Immature natural killer cell (primary cell): ENCODE measurements at places on chromosomes 1 and 21.

DNA sequence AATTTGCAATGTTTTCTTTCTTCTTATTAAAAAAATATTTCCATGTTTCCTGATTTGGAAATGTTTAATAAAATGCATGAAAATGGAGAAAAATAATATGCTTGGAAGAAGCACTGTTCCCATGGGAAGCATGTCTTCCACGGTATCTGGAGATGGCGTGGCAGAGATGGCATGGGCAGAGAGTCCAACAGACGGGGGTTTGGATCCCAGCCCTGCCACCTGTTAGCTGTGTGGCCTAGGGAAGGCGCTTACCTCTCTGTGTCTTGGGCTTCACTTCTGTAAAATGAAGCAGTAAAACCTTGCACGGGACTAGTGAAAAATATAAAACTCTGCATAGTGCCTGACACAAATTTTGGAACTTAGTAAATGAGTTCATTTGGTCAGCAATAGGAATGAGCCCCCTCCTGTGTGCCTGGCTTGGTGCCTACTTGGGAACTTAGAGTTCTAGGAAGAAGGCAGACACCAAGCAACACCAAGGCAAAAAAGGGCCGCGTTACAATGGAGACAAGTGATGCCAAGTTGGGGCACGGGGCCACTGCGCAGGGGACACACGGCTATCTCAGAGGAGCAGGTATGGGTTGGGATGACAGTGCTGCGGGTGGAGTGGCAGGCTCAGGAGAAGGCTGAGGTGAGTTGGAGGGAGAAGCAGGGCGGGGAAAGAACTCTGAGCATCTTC lies 124.2 kb downstream of the KCNN3 start:
- no peak for DNase-seq

DNA sequence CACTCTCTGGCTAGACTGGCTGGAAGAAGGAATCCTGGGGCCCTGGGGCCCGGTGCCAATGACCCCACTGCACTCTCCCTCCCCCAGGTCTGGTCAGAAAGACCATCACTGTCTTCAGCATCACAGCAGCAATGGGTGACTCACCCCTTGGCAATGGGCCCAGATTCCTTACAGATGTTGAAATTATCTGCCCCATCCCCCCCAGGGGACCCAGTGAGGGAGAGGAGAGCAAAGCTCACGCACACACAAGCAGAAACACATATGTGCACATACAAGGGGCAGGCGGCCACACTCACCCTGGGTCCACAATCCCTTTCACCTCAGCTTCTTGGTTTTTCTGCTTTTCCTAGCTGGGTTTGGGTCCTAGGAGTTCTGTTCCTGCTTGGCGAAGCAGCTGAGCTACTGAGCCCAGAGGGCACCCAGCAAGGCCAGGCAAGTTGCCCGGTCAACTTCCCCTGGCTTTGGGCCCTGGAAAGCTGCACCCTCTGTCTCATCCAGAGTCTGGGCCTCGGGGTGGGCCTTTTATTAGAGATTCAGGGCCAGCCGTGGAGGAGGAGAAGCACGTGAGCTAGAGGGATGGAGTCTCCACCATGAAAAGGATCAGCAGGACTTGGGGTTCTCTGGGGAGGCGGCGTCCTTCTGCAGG lies 2.6 kb downstream of the COL16A1 start:
- DNase-seq: no peak

DNA sequence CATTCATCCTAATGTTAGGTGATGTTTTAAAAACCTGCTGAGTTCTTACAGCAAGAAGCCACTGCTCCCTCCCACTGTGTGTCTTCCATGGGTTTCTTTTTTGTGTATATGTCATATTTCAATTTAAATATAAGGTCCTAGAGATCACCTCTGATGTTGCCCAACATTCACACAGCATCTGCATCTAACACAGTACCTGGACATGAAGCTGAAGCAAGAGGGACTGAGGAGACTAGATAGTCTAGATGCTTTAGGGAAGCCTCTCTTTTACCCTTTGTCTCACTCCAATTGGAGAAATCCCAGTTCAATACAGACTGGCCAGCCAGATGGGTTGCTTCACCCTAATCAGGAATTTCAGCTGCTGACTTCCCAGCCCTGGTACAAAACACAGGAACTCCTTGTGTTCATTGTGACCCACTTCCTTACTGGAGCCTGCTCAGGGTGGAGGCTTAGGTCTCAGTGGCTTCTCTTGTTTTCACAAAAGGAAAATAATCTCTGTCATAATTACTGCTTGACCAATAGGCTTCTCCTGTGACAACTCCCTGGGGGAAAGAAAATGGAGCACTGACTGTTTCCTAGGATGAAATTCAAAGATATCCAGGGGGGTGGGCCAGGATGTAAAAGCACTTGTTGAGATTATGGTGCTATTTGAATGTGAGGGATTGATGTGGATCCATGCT lies 17.3 kb downstream of the BTG2 start:
- no peak for DNase-seq

DNA sequence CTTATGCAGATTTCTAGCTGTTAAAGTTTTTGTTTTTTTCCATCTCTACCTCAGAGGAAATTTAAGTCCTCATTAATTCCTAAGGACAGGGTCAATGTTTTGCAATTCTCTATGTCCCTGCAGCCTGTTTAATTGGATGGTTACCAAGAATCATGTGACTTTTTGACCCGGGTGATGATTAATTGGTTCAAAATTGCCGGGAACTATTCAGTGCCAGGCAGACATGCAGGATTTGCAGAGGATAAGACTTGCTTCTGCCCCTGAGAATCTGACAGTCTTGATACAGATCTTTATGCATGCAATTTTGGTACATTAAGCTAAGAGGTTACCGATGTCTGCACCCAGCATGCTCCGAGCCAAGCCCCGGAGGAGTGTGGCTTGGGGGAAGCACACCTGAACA lies 87.9 kb downstream of the PLPP3 start:
- no peak for DNase-seq

DNA sequence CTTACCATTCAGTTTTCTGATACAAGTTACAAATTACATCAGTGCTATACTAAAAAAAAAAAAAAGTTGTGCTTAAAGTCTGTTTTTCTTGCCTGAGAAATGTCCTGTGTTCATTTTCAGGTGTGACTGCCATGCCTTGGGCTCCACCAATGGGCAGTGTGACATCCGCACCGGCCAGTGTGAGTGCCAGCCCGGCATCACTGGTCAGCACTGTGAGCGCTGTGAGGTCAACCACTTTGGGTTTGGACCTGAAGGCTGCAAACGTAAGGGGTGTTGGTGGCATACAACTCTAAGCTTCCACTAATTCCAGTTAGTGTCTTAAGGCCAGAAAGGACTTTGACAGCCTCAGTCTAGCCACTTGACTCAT lies 60.1 kb upstream of the LAMC2 start:
- DNase-seq: no peak

- DNase-seq: no peak
These were observed 108.4 kb upstream of the DMRTA2 start for GRCh38 chr1:50531601-50532000.

DNA sequence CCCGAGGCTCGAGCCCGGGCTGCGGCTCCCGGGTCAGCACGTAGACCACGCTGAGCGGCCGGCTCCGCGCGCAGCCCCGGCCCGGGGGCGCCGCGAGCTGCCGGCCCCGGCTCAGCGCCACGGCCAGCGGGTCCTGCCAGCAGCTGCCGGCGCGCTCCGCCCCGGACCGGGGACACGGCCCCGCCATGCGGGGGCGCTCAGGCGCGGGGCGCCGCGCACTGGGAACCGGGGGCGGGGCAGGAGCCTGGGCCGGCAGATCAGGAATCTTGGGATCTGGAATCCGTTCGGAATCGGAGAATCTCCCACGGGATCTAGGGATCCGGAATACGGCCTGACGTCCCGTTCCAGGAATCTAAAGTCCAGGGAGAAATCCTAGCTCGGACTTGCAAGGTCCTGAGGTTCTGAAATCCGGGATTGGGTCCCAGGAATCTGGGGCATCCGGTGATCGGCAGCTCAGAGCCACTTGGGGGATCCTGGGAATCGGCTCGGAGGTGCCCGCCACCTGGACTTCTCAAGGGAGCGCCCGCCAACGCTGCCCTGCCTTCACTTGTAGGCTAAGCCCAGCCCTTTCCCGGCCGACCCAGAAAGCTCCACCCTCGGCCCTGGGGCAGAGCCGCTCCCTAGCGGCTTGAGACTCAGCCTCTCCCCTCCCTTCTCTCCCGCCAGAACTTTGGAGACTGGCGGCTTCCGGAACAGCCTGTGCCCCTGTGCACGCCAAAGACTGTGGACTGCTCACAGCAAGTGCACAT lies at the start of gene MAP3K6:
Gene MAP3K6 (minus strand): TSS at position 551 of the 749 bp plus-strand sequence. CDS start 364 bp downstream, at position 187.
- peak; percentile 39 for DNase-seq

- DNase-seq: no peak
These were observed 58.7 kb downstream of the KIF14 start for GRCh38 chr1:200561856-200562214.

GRCh38 chr1:160219062-160219929 lies 14.1 kb downstream of the PEA15 start:
- no peak for DNase-seq

DNA sequence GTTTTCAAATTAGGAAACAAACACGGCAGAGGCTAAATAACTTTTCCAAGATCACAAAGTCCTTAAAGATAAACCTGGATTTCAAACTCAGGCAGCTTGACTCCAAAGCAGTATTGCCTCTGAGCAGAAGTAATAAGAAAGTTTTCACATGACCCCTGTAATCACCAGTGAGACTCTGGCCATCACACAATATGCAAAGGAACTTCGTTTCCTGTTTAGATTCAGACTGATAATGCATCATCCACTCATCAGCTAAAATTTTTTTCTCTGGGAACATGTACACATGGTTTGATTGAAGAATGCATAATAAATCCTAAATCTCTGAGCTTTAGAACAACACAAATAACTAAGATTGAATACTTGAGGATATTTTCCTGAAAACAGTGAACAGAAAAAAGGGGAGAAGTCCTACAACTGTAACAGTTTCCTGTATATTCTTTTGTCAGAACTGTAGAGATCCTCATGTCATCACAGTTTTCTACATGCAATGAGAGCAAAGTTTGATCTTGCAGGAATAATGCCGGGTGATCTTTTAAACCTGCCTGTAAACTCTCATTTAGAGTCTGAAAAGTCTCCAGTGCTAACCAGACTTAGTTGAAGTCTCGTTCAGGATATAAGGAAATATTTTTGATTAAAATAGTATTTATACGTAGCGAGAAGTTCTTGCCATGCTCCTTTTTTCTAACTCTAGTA lies 225.3 kb downstream of the SPATA17 start:
- DNase-seq: no peak

GRCh38 chr1:177048314-177049069 lies 116.0 kb downstream of the ASTN1 start:
- DNase-seq: no peak

GRCh38 chr1:160086456-160086892 lies 5.1 kb downstream of the KCNJ9 start:
- no peak for DNase-seq

GRCh38 chr1:180096584-180097325 lies 57.9 kb upstream of the QSOX1 start:
- no peak for DNase-seq

- no peak for DNase-seq
These were observed 24.6 kb downstream of the SLC27A3 start for GRCh38 chr1:153799566-153800465.

DNA sequence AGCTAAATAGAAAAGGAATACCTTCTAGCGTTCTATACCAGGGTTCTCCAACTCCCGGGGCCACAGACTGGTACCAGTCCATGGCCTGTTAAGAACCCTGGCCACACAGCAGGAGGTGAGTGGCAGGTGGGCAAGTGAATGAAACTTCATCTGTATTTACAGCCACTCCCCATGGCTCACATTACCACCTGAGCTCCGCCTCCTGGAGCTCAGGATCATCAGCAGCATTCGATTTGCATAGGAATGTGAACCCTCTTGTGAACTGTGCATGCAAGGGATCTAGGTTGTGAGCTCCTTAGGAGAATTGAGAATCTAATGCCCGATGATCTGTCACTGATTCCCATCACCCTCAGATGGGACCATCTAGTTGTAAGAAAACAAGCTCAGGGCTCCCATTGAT lies 107.3 kb downstream of the KAZN start:
- no peak for DNase-seq

GRCh38 chr1:93592551-93592949 lies 89.1 kb downstream of the BCAR3 start:
- DNase-seq: no peak

DNA sequence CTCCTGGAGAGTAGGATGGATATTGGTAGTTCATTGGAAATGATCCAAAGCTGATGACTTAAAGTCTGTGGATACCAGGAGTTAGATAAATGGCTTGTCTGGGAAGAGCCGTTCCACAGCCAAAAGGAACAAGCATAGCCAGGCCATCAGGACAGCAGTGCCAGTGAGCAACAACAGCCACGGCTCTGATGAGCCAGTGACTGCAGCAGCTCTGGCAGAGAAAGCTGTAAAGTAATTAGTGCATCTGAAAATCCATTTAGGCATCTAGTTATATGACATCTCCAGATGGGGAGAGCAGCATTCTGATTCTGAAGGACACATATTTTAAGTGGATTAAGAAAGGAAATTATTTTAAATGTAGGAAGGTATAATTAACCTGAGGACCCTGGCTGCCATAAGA lies 256.2 kb upstream of the PLXNA2 start:
- no peak for DNase-seq

- peak; percentile 39 for DNase-seq
These were observed at the start of gene GPR161 for GRCh38 chr1:168136709-168137514. Gene GPR161, minus strand, starts transcription at chr1:168136930. Its CDS starts 32,080 bp downstream, at chr1:168104850.

- DNase-seq: no peak
These were observed 51.8 kb downstream of the POU2F1 start for GRCh38 chr1:167272369-167272957.

DNA sequence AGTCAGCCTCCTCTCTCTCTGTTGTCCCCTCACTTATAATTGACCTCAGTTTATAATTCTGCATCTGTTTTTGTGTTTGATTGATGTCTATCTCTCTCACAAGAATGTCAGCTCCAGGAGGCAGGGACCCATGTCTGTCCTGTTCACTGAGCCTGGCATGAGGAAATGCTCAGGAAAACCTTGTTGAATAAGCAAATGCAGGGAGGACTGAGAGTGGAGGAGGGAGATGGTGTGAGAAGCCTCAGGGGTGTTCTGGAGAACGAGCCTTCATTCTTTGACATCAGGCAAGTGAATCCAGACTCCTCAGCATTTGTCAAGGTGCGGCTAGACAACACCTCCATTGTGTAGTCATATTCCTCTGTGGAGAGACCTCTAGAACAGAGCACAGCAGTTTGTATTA lies 45.5 kb downstream of the MAN1C1 start:
- no peak for DNase-seq

DNA sequence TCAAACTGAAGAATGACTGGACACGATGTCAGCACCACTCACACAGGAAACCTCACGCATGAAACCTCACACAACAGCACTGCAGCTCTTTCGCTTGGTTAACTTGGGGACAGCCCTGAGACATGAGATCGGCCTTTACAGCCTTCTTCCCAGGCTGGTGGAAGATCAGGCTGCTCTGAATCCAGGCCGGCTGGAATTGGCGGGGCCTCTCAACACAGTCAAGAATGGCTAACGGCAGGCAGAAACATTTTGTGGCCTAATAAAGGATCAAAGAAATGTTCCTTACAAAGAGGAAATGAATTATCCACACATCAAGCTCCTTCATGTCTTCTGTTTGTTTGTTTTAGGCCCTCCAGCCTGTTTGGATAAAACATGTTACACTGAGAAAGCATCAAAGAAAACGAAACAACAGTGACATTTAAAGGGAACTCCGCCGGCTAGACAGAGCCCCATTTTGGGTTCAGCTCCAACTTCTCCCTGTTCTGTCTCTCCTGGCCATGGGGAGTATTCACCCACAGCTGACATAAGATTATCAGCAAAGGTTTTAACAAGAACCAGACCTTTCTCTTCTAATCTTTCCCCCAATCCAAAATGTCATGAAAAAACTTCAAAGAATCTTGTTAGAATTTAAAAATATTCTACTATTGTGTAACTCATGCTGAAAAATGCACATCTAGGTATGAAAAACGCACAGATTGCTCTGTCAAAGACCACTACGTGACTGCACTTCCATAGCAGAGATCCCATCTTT lies 131.2 kb downstream of the SLC45A1 start:
- DNase-seq: peak; percentile 17

- no peak for DNase-seq
These were observed 64.9 kb downstream of the FHAD1 start for GRCh38 chr1:15311880-15312279.
